MCF 10A (cell line): ENCODE measurements at places on chromosomes 13 and 19.

DNA sequence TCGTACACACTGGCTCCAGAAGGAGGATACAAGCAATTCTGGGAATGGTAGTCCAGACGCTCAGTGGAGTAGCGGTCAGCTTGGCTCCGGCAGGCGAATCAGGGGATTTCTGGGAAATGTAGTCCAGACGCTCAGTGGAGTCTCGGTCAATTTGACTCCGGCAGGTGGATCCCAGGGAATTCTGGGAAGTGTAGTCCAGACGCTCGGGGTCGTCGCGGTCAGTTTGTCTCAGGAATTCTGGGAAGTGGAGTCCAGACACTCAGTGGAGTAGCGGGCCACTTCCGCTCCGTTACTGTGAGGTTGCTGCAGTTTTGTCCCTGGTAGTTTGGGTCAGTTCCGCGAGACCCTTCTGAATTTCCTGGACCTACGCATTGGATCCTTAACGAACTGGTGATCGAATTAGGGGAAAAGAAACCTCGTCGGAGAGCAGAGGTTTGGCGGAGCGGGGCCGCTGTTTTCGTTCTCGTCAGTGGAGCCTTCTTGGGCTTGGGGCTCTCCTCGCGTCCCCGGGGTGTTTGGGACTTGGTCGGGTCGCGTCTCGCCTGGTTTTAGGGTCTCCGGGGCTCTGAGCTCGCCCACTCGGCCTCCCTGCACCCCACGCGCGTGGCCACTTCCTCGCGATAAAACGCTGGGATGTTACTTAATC lies at the start of gene ZNF225:
Gene ZNF225 (plus strand): TSS at position 262 of the 646 bp plus-strand sequence. CDS start 2,429 bp downstream, outside the sequence.
- DNase-seq, result peak; percentile 99

DNA sequence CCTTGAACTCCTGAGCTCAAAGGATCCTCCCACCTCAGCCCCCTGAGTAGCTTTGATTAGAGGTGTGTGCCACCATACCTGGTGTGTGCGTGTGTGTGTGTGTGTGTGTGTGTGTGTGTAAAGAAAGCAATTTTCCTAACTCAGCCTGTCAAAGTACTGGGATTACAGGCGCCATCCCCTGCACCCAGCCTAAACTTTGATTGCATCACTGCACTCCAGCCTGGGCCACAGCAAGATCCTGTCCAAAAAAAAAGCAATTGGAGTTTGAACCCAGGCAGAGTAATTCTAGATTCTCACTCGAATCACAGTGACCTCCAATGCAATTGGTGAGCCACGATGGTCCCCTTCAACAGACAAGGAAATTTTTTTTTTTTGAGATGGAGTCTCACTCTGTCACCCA lies 29.1 kb downstream of the NLRP12 start:
- DNase-seq, result no peak

DNA sequence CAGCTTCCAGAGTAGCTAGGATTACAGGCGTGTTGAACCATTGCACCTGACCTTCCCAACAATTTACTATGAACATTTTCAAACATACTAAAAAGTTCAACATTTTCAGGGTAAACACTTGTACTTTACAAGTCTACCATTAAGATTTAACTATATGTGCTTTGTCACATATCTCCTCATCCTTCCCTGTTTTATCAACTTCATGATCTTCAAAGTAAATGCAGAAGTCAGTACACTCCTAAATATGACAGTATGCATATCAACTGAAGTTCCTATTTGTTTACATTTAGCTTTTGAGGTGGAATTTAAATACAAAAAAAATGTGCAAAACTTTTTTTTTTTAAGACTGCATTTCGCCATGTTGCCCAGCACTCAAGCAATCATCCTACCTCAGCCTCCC lies 18.5 kb downstream of the LNX2 start:
- no peak for DNase-seq

GRCh38 chr19:52170863-52171320 lies 529 bp downstream of the ZNF836 start:
- DNase-seq, result peak; percentile 3
